ENCODE measurements at places on chromosomes 16 and 17.
A peak's percentile ranks its signal among the peaks of the same experiment; 100 is the strongest.

GRCh38 chr17:4842376-4842775 lies 9.2 kb downstream of the MINK1 start:
- DNase-seq: no peak

GRCh38 chr17:54373970-54374369 lies 526.7 kb upstream of the TOM1L1 start:
- no peak for DNase-seq

DNA sequence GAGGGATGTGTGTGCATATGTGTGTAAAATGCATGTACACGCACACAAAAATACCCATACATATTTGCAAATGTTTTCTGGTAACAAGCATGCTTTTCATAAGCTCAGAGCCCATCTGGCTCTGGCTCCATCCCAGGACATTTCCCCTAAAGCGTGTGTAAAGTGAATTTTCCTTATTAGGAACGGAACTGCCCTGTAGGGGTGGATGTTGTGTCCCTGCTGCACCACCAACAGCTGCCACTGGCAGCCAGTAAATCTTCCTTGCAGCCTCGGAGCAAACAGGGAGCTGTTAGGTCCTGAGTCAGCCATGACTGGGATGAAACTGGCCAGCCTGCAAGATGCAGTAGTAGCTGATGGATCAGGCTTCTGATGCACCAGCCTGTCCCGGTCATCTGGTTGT lies 393.5 kb downstream of the UTP18 start:
- DNase-seq: no peak

DNA sequence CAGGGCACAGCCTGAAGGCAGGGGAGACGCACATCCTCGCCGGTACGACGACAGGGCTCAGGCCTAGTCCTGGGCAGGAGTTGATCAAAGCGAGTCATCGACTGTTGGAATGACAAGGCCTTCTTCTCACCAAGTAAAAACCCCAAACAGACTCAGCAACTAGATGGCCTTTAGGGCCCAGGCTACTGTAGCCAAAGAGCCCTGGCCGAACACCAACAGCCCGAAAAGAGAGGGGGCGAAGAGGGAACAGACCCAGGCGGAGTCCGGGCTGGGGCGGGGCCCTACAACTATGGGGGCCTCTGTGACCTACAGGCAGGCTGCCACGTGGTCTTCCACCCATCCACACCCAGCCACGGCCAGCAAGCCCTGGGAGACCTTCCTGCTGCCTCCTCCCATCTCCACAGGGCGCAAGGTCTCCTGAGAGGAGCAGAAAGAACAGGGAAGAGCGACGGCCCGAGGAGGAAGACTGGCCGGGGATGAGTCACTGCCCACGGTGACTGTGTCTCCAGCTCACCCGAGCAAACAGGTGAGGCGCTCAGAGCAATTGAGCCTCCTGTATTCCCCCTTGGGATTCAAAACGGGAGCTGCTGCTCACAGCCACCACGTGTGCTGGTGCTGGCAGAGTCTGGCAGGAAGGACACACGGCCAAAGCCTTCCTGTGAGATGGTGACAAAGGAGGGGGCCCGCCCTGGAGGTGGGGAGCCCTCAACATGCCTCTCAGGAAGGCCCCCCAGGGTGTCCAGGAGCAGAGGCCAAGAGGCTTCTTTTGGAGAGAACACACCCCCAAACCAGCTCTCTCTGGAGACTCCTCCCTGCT lies 17.7 kb downstream of the SLC16A3 start:
- peak; percentile 31 for DNase-seq

DNA sequence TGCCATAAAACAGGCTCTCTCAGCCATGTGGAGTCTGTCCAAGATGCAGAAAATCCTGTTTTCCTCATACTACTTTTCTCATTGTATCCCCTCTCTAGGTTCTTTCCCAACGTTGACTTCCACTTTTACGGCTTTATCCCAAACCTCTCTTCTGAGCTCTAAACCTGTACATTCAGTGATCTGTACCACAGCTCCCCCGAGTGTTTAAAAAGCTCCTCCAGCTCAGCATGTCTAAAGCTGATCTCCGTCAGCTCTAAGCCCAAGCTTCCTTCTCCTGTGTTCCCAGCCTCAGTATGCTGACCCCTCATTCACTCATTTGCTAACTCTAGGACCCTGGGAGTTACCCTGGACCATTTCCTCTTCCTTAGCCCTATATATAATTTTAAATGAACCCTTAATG lies 144.6 kb downstream of the DNAH9 start:
- no peak for DNase-seq

- DNase-seq: no peak
Measured at GRCh38 chr17:1729966-1730325, 5.4 kb downstream of the WDR81 start.

DNA sequence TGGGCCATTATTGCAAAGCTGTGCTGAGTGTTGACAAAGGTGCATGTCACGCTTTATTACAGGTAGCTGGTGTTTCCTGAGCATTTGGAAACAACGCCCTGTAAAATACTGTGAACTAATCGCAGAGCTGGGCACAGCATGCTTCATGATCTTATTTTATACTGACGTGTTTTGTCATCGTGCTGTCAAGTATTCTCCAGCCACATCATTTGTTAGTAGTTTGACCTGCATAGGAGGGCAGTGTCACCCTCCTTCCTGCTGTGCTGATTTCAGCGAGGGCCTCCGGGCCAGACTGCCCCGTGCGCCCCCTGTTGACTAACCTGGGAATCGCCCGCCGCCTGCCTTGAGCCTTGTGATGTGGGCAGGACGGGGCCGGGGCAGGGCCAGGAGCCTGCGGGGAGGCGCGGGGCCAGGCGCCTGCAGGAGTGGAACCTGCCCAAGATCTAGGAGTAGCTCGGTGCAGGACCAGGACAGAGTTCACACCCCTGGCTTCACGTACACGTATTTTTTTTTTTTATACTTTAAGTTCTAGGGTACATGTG lies 820.7 kb downstream of the KCNJ18 start:
- DNase-seq: no peak

DNA sequence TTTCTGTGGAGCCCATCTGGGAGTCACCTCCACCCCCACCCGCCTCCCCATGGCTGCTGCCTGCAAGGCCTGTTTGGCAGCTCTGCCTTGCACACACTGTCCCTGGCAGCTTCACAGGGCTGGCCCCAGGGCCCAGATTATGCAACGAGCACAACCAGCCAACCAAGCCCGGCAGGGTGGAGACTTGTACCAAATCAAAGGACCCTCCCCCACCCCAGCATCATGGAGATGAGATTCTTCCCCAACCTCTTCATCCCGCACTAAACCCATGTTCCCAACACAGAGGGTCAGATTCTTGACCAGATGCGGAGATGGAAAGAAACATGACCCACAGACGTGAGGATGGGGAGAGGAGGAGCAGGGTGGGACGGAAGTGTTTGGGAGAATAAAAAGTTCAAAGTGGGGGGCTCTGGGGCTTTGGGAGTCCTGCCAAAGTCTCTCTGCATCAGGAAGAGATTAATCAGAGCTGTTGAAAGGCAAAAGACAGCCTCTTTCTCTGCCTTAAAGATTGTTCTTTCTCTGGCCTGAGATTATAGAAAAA lies 3.8 kb downstream of the SMARCD2 start:
- DNase-seq: peak; percentile 15

- no peak for DNase-seq
Measured at GRCh38 chr16:88086571-88087516, 135.6 kb downstream of the BANP start.

GRCh38 chr16:57938936-57939871 lies 31.7 kb downstream of the CNGB1 start:
- DNase-seq: no peak

GRCh38 chr17:19992803-19993713 lies 15.4 kb upstream of the AKAP10 start:
- DNase-seq: peak; percentile 86

GRCh38 chr16:84929421-84930297 lies 81.7 kb downstream of the ZDHHC7 start:
- no peak for DNase-seq

GRCh38 chr17:7260651-7261378 lies 1.5 kb downstream of the CLDN7 start:
- DNase-seq: peak; percentile 63

- no peak for DNase-seq
Measured at GRCh38 chr17:80025140-80025539, 10.5 kb downstream of the TBC1D16 start.

DNA sequence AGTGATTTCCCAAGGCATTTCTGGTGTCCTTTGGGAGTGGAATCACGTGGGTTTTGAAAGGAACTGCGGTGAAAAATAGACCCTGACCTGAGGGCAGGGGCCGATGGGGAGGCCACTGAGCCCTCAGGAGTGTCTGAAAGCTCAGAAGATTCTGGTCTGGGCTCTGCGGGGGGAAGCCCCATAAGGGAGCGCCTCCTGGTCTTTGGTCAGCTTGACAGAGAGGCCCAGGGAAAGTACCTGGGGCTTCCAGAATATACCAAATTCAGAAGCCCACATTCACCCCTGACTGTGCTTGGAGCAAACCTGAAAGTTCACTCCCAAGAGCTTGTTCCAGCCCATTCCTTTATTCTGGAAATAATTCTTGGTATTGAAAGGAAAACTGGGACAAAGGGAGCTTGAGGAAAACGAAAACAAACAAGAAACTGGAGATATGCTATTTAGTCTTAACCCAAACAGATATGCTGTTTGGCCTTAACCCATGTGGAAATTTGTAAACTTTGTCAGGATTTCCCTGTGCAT lies 23.2 kb upstream of the NAGLU start:
- DNase-seq: no peak

DNA sequence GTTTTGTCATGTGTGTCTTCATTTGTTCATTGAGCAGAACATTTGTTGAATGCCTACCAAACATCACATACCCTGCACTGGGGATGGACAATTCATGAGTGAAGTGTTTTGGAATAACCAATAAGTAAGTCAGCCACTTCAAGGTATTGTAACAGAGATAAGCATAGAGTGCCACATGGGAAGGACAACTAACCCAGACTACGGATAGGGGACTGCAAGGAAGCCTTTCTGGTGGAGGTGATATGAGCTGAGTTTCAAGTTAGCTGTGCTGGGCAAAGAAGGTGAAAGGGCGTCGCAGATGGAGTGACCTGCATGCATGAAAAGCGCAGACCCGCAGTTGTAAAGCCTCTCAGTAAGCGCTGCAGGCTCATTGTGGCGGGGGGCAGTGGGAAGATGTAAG lies 78.8 kb downstream of the TNRC6C start:
- no peak for DNase-seq

- no peak for DNase-seq
Measured at GRCh38 chr16:72013888-72014581, 5.5 kb downstream of the DHODH start.

DNA sequence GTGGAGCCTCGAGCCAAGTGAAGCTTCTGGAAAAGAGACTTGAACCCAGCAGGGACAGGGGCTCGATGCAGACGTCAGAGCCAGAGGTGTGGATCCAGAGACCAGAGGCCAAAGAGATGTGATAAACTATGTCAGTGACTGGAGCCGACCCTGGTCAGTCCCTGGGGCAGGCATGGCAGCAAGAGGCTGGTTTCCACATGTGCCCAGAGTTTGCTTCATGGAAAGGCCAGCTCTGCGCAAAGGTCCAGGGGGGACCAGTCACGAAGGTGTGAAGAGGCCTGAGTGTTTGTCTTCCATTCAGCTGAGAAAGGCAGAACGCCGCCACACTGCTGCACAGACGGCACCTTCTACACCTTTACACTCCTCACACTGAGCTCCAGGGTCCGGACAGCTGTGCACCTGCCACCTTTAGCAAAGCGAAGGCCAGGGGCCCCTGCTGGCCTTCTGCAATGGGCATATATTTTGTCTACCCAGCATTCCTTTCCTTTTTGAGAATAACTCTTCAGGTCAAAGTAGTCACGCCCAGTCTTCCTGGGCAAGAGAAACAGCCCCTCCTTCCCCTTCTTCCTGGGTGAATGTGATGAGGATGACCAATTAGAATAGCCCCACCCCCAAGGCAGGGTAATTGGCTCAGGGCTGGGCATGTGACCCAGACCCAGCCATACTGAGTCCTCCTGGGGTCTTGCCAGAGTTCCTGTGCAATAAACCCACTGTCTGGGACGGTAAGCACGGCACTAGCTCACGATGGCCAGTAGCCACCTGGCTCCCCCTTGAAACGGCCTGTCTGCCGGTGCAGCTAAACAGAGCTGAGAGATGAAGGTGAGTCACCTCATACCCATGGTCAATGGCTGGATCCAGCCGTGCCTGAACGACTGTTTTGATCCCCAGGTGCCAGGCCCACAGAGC lies 2.3 kb upstream of the RPH3AL start:
- no peak for DNase-seq

DNA sequence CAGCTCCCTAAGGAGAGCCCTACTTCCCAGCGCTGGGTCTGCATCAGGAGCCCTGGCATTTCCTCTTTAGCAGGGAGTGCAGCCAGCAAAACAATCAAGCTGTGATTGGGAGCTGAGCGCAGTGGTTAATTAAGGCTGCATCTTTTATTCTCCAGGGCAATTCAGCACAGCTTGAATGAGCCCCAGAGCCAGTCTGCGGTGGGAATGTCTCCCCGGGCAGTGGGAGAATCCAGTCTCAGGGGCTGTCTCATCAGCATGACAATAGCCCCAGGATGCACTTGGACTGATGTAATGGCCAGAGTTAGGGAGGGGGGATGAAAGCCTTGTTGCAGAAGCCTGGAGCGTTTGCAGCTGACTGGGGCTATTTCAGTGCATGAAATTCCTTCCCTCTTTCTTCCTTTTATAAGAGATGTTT lies 292.6 kb upstream of the SOX9 start:
- DNase-seq: no peak

- DNase-seq: no peak
Measured at GRCh38 chr16:81243942-81244341, 5.5 kb downstream of the BCO1 start.

GRCh38 chr17:79237448-79238053 lies 162.9 kb downstream of the ENGASE start:
- DNase-seq: no peak

- DNase-seq: no peak
Measured at GRCh38 chr16:84419730-84420129, 51.4 kb downstream of the ATP2C2 start.

DNA sequence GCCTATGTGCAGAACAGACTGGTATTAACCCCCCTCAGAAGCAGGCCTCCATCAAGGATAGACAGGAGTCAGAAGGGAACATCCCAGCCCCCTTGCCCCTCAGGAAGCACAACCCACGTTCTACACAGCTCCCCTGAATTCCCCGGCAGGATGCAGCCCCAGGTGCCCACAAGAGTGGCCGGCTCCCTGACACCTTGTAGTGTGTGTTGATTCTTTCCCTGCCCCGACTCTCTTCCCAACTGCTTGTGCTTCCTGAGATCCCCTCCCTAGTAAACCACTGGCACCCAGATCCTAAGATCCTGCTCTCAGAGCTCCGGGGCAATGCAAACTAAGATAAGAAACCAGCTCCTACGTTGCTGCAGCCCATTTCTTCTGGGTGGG lies 34.8 kb upstream of the LITAF start:
- DNase-seq: no peak

GRCh38 chr17:5378566-5379207 lies 40.8 kb downstream of the NUP88 start:
- DNase-seq: no peak

DNA sequence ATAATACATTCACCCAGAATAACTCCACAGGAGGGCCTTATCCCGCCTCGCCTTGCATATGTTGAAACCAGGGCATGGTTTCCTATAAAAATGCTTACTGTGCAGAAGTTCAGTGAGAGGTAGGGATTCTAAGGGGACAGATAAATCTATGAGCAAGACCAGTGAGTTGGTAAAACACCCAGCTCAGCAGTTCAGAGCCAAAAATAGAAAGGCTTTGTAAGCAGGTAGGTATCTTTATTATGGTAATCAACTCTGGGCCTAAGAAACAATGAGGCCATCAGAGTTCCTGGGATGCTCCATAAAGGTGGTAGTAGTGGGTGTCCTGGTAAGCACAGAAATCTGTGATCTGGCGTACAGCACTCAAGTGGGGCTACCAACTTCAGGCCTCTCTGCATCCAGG lies 549.4 kb upstream of the CDH5 start:
- DNase-seq: no peak

GRCh38 chr16:86127366-86127765 lies 228.4 kb downstream of the IRF8 start:
- no peak for DNase-seq

GRCh38 chr17:17972952-17973254 lies 241 bp downstream of the DRC3 start:
- no peak for DNase-seq
